Cortex of kidney (tissue), 1 donor: ENCODE measurements at places on chromosomes 12 and 14.

- DNase-seq: no peak
Measured at GRCh38 chr12:116060764-116061163, 216.7 kb downstream of the MED13L start.

GRCh38 chr12:13670285-13670866 lies 311.0 kb downstream of the GRIN2B start:
- no peak for DNase-seq

DNA sequence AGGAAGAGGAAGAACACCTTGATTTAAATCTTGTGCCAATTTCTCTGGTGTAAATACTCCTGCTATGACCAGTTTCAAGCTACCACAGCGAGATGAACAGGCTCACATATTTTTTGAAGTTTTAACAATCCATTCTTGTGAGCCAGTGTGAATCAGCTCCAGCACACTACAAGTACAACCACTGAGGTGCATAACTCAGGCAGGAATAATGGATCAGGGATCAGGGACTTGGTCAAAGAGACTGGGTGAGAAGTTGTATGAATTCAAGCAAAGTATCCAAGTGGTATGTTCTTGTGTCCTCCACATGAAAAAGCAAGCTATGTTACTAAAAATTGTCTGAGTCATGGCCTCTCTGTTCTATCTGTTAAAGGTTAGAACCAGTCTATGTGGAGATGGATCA lies 35.2 kb upstream of the KITLG start:
- no peak for DNase-seq

DNA sequence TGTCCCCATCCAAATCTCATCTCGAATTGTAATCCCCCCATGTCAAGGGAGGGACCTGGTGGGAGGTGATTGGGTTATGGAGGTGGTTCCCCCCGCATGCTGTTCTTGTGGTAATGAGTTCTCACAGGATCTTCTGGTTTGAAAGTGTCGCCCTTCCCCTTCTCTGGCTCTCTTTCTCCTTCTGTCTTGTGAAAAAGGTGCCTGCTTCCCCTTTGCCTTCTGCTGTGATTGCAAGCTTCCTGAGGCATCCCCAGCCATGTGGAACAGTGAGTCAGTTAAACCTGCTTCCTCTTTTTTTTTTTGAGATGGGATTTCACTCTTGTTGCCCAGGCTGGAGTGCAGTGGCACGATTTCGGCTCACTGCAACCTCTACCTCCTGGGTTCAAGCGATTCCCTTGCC lies 104.0 kb downstream of the CCDC91 start:
- DNase-seq: no peak

- DNase-seq: peak; percentile 25
Measured at GRCh38 chr12:109714141-109714912, 702 bp downstream of the FAM222A start.

DNA sequence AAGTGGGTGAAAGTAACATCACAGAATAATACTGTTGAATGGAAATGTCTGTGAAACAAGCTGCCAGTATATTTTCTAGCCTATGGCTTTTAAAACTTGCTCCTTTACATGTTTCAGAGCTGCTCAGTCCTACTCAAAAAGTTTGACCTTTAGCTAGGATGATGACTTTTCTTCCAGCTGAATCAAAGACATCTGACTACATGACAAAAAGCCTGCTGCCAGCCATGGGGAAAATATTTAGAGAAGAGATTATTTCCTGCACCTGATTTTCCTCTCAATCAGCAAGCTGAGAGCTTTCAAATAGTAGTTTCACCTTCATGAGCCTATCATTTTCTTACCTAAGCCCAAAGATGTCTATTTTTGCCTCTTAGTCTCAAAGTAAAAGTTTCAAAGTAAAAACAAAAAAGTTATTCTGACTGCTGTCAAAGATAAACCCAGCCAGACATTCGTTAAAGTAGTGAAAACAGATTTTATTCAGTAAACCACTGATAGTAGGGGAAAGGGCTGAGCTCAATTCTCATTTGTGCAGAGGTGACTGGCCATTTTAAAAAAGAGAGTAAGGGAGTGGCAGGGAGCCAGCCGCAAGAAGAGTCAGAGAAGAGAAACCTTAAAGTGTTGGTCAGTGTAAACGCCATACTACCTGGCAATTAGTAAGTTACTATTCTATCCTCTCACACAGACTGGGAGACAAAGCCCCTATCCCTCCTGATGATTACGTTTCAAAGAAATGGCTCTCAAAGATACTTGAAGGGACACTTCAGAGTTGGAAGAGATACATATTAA lies 2.2 kb downstream of the ATP6V1D start:
- DNase-seq: no peak

DNA sequence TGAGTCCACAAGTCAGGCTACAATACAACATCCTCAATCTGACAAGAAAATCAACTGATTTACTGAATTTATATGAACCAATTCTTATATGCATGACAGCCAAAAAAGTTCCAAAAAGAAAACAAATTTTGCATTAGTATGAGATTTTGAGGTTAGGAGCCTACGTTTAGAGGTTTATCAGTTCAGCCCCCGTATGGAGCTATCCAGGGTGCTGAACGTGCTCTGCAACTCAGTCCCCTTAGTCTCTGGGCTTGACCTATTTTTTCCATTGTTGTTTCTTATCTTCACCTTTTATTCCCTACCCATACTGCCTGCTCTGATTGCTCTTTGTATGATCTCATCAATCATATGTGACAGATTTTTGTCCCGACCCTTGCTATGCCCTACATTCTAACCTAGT lies 693.0 kb downstream of the NRXN3 start:
- no peak for DNase-seq

DNA sequence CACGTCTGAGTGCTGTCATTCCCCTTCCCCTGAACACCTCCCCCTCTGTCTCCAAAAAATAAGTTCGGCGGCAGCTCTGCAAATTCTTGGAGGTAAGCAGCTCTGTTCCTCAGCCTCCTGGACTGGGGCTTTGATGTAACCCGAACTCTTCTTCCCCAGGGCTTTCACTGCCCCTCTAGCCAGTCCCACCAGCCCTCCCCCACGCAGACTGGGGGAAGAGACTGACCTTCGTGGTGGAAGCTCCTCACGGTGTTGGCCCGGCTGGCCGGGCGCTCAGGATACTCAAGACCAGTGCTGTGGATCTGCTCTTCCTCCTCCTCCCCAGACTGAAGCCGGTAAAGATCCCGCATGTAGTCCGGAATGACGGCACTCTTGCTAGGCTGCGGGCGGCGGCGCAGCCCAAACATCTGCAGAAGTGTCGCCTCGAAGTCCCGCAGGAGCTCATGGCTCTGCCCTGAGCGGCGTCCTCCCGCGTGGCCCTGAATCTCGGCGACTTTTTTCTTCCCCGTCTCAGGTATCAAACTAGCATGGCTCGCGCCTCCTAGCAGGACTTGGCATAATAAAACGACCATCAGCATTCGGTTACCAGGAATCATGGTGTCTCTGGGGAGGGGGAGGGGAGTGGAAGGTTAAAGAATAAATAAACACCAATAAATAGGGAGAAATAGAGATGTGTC lies 4.9 kb downstream of the BMP4 start:
- DNase-seq: no peak

DNA sequence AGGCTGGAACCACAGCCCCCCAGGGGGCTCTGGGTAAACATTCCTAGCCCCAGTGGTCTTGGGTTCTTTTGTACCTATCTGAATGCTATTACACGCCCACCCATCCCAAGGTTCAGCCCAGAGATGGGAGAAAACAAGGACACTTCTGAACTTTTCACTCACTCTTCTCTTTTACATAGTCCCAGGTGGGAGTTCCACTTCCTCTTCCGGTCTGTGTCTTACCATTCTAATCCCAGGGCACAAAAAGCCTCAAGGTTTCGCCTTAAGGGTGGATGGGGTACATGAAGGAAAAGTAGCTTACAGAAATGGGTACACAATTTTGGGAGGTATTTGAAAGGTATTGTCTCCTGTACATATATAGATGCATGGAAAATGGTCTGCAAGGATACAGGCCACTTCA lies 79.0 kb downstream of the TMEM30B start:
- no peak for DNase-seq

DNA sequence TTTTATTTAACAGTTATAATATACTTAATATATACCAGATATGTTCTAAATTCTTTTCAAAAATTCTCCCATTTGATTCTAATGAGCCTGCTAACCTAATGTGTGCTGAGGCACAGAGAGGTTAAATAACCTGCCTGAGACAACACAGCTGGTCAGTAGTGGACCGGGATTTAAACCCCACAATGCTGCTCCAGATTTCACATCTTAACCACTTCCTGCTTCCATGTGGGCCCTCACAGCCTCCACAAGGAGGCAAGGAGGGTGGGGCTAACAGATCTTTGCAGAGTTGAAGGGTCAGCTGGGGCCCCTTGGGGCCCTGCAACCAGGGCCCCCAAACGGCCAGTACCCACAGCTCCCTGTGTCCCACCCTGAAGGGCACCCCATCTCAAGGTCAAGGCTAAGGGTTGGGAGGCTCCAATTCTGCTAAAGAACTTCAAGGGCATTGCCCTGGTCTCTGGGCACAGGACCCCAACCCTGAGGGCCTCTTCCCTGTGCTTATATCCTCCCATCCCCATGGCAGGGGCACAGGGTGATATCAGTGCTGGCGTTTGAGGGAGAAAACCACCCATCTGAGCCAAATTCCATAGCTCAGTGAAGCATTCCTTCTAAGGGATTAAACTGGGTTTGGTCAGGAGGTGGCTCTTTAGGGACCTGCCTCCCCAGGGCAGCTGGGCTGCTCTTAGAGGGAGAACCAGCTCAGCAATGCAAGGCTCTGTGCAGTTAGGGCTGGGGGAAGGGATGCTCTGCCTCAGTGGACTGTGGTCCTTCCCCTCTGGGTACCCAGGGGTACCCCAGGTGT lies 2.2 kb downstream of the KRT80 start:
- DNase-seq: no peak

- DNase-seq: no peak
Measured at GRCh38 chr12:33663000-33663654, 223.5 kb upstream of the SYT10 start.

DNA sequence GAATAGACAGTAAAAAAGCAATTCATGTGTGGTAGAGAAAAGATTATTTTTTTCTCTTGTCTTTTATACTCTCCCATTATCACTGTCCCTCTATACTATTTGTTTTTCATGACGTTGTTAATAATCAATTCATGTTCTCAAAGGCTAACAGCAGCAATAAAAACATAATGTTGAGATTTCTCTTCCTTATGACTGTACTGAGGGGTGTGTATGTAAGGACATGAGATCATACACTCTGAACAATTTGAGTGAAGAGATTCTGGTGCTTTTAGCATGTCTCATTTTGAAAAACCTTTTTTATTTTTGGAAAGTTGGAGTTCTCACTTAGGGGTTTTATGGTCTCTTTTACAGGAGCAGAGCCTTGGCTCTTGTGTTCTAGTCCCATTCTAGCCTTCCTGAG lies 3.8 kb upstream of the TSPAN8 start:
- DNase-seq: no peak

DNA sequence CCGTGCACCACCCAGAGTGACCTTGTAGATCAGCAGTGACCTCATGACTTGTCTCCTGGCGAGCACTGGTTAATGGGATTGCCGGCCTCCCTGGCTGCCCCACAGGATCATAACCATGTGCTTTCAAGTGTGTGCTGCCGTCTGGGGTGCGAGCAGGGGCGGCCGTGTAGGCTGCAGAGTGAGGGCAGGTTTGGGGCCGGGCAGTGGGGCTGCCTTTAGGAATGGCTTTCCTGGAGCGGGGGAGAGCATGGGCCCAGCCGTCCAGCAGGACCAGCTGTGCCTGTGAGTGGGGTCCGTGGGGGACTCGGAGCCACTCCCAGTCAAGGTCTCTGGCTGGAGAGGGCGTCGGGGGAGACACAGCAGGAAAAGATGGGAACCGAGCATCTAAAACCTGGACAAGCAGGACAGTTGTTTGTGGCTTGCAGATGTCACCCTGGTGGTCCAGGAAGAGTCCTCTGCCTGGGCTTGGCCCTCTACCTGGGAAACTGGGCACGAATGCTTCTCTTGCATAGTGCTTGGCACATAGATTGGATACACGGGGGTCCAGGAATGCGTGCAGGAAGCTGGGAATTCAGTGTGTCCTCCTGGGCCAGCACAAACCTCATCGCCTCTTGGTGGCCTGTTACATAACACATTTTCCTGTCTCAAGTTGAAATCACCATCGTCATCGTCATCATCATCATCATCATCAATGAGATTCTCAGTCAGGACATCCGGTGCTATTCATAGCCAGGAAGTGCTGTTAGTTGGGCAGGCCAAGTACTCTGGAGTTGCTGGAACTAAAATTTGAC lies 96.0 kb downstream of the ADGRD1 start:
- no peak for DNase-seq

DNA sequence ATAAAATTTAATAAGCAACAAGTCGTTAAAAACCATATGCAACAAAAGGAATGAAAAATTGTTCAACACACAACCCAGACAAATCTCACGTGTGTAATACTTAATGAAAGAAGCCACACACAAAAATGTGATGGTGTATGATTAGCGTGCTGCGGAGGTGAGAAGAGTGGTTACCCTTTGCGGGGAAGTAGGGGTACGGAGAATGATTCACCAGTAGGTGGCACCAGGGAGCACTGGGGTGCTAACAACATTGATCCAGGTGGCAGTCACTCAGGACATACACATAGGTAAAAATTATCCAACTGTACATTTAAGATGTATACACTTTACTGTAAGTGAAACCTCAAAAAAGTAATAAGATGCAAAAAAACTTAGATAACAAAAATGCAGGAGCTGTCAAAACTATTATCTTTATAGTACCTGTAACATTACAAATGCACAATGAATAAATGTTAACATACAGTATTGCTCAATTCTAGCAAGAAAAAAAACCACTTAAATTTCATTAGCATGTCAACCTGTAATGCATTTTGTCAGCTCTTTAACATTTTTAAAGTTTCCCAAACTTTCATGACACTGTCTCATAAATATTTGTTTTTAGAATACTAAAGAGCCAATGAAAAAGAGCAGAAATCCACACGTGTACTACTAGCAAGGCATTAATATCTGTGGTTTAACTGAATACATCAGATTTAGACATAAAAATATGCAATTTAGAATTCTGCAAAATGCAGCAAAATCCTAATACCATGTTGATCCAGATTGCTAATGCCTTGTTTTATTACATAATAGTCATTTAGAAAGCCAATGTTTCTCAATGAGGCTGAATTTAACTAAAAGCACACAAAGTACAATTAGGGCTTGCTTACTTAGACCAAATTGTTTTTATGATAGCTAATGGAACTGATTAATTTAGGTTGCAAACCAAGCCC lies 46.7 kb downstream of the TMCC3 start:
- no peak for DNase-seq

- DNase-seq: no peak
Measured at GRCh38 chr12:98453492-98453891, 61.9 kb upstream of the TMPO start.

- no peak for DNase-seq
Measured at GRCh38 chr12:14384783-14385638, 19.5 kb downstream of the ATF7IP start.

GRCh38 chr14:96748362-96748761 lies 48.8 kb upstream of the VRK1 start:
- DNase-seq: no peak

DNA sequence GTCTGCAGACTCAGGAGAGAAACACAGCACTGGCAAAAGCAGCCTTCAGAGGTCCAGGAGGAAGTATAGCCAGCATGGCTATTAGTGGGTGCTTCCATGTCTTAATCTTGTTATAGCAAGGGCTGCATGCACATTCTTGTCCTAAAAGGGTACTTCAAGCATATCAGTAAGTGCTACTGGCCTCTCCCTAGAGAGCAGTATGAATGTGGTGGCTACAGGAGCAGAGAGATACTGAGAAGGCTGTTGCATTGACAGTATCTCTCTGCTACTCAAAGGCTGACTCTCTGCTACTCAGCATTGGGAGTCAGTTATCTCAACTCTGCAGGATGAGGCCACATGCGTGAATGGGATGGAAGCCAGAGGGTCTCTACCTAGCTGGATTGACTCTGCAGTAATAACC lies 2.0 kb downstream of the GARIN6 start:
- no peak for DNase-seq
